ENCODE measurements at places on chromosomes 6 and 20.
A peak's percentile ranks its signal among the peaks of the same experiment; 100 is the strongest.

DNA sequence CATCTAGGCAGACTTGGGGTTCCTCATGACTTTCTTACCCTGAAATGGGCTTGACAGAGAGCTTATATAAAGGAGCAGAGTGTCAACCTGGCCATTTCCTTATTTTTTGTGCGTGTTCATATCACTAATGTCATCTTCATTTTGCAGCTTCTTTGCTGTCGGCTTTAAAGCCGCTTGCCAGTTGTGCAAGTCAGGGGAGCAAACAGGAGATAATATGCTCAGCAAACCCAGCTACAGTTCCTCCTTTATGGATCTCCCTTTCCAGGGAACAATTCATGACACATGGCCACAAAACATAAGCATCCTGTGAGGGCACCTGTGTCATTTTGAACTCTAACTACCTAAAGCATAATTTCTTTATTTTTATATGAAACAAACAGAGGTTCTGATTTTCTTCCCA lies 6.5 kb upstream of the TUBB2B start:
- DNase-seq, result no peak

GRCh38 chr6:157464653-157465535 lies 83.9 kb downstream of the ZDHHC14 start:
- no peak for DNase-seq

- no peak for DNase-seq
These were observed 30.3 kb downstream of the CEBPB start for GRCh38 chr20:50220894-50221365.

DNA sequence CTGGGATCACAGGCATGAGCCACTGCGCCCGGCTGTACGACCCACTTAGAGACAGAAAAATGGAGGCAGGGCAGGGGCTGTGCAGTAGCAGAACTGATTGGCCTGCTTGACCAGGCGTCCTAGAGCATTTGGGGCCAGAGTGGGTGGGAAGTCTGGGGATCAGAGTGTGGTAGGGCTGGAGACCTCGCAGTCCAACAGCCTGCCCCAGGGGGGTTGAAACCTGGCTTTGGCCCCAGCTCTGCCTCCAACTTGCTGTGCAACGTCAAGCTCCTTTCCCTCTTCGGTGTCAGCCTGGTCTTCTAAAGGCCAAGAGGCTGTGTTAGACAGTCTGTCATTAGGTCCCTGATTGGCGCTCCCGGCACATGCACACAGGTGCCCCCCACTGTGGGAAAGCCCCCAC lies 15.3 kb upstream of the SPDEF start:
- DNase-seq, result no peak

- no peak for DNase-seq
These were observed 15.3 kb downstream of the RSPO4 start for GRCh38 chr20:986733-987355.

GRCh38 chr6:7185561-7185960 lies 77.8 kb downstream of the RREB1 start:
- DNase-seq, result no peak

DNA sequence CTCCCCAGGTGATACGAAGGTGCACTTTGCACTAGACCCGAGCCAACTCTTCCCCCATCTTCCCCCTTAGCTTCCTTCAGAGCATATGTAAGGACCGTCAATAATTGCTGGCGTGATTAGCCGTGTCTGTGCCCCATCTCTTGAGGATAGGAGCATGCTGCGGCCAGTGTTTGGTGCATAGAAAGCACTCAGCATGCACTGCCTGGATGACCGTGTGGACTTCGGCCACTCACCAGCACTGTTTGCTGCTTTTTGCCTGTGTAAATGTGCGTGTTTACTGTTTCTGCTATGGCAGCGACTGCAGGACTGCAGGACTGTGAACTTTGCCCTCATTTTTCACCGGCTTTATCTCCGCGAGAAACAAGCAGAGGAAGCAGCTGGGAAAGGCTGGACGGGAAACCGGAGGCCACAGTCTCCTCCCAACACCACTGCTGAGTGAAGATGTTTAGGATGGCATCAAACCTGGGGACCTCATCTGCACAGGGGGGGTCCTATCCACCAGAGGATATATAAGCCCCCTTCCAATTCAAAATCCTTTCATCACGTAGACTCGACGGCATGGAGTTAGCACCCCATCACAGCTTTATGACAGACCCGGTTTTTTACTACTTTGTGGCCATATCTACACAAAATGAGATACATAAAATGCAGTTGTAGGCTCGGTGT lies 150.6 kb upstream of the AFDN start:
- DNase-seq, result no peak

DNA sequence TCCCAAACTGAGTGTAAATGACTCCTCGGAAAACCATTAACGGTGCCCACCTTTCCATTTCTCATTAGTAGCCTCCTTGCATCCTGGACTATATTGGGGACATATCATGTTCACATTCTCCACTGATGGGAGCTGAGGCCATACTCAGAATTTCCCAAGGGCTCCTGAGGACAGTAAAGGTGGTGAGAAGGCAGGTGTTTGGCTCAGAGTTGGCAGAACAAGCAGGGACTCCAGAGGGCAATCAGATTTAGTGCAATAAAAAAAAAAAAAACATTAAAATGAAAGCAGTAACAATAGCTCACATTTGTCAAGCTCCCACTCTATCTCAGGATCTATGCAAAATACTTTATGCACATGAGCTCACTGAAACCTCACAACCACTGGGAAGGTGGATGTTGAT lies 401.4 kb downstream of the MAFB start:
- DNase-seq, result no peak

DNA sequence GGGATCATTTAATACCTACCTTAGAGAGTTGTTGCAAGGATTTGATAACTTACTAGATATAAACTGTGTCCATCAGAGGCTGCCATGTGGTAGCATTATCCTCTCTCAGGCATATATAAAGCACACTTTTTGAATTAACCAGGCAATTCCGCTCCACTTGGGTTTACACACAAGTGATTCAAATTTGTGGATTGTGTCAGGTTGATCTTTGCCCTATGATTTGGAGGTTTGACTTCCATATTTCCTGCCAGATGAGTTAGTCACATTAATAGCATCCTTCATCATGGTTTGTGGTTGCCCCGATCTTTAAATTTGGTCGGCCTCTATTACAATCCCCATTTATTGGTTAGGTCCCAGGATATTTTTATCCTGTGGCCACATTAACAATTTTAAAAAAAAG lies 44.8 kb upstream of the CTAGE9 start:
- DNase-seq, result no peak

DNA sequence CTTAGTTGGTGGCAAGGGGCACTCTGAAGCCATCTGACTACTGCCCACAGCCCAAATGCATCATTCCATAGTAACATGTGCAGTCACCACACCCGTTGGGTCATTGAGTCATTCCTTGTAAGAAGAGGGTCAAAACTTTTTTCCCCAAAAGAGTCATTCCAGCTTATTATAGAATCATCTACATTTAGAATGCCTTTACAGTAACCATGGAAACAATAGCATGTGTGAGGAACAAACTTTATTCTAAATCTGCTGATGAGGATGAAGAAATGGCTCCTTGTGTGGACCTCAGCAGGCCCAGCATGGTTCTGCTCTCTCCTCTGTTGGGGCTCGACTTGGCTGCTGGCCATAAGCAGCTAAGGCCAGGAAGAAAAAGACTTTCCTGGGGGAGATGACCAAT lies 111.2 kb upstream of the PTPRT start:
- no peak for DNase-seq

DNA sequence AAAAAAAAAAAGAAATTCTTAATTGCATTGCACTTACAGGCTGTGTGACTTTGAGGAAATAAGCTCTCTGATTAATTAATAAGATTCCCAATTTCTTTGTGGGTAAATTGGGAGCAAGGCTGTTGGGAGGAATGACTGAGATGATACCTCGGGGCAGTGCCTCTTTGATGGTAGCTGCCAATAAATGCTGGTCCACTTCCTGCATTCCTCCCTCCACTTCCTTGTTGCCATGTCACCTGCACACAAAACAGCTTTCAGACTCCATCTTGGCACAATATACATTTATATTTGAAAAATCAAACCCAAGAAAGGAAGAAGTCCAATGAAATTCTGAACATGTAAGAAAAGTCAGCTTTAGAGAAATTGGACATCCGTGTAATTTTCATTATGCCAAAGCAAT lies 45.1 kb downstream of the MTHFD1L start:
- DNase-seq, result no peak

DNA sequence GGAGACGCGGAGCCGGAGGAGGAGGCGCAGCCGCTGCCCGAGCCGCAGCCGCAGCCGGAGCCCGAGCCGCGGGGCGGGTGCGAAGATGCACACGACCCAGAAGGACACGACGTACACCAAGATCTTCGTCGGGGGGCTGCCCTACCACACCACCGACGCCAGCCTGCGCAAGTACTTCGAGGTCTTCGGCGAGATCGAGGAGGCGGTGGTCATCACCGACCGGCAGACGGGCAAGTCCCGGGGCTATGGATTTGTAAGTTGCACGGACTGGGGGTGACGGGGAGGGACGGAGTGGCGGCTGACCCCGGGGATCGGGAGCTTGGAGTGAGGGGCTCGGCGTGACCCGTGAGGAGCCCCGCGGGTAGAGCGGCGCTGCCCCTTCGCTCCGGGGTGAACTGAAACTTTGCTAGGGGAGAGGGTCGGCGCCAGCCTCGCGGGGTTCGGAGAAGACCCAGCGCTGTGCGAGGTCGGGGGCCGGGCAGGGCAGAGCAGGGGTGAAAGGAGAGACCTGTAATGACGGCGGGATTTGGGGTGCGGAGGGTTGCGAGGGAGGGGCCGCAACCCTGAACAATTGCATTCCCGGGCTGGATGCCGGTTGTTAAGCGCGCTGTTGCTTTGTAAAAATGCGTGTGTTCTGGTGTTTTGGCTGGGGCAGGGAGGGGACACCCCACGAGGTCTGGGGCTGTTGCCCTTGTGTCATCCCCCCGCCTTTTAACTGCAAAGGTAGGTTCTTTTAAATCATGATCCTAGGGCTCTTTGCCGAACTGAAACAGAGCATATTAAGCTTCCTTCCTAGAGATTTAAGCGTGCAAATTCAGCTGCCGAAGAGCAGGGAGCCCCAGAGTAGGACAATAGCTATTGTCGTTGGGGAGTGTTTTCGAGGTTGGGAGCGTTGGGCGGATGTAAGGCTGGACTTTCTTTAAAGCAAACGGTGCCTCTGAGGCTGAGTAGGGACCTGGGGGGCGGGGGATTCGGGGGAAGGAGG lies 628 bp downstream of the RBM24 start:
- no peak for DNase-seq

- no peak for DNase-seq
These were observed 104.8 kb downstream of the ARID1B start for GRCh38 chr6:156881687-156882629.

- peak; percentile 48 for DNase-seq
These were observed 5.2 kb downstream of the SLC35D3 start for GRCh38 chr6:136927292-136927691.

GRCh38 chr20:57675773-57676172 lies 34.0 kb downstream of the PMEPA1 start:
- DNase-seq, result no peak

GRCh38 chr20:40849456-40849855 lies 160.4 kb upstream of the MAFB start:
- DNase-seq, result no peak

- no peak for DNase-seq
These were observed 1.9 kb upstream of the ZBTB9 start for GRCh38 chr6:33452496-33452895.

DNA sequence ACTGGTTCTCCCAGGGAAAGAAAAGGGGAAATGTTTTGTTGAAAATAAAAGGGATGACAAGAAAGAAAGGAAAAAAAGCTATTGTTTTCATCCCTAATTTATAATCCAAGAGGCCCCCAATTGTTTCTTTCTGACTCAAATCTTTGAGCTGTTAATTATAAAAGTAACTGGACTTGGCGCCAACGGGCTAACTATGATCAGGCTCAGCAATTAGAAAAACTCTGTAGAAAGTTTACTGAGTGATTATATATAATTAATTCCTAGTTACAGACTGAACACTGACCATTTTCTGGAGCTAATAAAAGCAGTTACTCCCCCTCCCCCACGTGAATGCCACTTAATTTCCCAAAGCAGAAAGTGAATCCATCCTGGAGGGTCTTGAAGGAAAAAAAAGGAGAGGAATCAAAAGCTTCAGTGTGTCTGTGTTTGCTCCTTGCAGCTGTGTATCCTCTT lies 3.2 kb downstream of the ZMYND8 start:
- no peak for DNase-seq

DNA sequence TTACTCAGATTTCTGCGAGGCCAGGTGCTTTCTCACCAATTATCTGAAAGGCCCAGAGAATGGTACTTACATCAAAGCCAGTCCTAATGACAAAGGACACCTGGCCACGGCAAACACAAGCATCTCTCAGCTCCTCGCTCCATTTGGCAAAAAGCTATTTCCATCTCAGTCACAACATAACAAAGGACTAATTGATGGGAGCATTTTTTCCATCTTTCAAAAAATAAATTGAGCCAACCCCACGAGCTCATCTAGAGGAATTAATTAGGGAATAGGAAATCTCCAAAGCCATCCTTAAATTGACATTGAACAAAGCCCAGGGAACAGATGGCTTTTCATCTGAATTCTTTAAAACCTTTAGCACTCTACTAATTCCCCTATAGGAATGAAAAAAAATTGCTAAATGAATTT lies 236.7 kb downstream of the HAO1 start:
- no peak for DNase-seq

GRCh38 chr6:32659856-32660595 lies 6.4 kb downstream of the HLA-DQB1 start:
- DNase-seq, result no peak

- DNase-seq, result no peak
These were observed 104.9 kb upstream of the IYD start for GRCh38 chr6:150263765-150264404.

- no peak for DNase-seq
These were observed 41.3 kb downstream of the SPDEF start for GRCh38 chr6:34514593-34515472.

DNA sequence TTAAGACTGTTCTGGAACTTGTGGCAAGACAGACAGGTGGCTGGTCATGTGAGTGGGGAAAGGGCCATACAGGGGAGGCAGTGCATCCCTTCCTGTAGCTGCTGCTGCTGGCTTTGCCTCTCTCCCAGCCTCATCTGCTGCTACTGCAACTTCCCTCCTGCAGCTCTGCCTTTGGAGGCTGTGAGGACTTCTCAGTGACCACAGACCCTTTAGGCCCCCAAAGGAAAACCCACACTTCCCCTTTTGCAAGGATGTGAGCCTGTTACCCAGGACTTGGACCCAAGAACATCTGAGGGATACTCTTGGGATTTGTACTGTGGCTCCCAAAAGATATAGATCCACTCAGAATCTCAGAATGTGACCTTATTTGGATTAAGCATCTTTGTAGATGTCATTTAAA lies 91.0 kb downstream of the TMEM170B start:
- no peak for DNase-seq
